A172 (cell line): ENCODE measurements at places on chromosomes 5 and 9. TPM values are rescaled to one million over a fixed set of nuclear protein-coding genes. Genes with fewer than 3 reads are reported as not detected.

GRCh38 chr5:164649266-164649665 lies 1143.8 kb downstream of the MAT2B start:
- DNase-seq: peak; percentile 33

GRCh38 chr5:152622628-152623027 lies 217.5 kb upstream of the NMUR2 start:
- DNase-seq: no peak

- no peak for DNase-seq
These were observed 49.5 kb downstream of the SEMA4D start for GRCh38 chr9:89448381-89448780.

DNA sequence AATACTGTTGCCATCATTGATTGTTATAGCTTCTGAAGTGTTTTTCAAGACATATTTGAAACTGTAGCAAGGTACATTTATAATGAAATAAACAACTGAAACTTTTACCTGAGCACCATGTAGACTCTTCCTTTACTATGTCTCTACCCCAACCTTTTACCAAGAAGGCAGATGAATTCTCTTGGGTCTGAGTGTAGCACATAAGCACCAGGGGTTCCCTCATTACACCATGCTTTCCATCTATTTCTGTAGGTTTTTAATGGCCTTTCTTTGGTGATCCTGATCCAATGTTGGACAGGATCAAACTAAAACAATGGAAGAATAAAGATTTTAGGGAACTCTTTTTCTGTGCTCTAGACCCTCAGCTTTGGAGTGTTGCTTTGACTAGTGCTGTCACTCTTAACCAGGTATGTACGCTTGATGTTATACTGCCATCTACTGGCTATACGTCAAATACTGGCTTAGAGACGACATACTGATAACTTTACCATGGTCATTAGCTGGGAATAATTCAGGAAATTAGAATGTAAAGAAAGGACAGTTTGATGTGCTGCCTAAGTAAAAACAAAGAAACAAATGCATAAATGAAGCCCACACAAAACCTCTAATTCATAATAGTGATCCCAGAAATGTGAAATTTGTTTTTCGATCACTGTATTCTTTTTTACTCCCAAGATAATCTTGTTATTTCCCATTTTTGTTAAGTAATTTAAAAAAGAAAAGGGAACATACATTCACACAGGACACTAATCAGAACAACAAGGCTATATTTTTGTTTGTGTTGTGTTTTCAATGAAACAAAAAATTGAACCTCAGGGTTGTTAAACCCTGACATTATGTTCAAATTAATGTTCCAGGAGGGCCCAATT lies 30.7 kb downstream of the IFNW1 start:
- DNase-seq: peak; percentile 73

- no peak for DNase-seq
These were observed 91.1 kb downstream of the DAP start for GRCh38 chr5:10669983-10670382.

- DNase-seq: no peak
These were observed 35.7 kb upstream of the OTULINL start for GRCh38 chr5:14545862-14546261.

DNA sequence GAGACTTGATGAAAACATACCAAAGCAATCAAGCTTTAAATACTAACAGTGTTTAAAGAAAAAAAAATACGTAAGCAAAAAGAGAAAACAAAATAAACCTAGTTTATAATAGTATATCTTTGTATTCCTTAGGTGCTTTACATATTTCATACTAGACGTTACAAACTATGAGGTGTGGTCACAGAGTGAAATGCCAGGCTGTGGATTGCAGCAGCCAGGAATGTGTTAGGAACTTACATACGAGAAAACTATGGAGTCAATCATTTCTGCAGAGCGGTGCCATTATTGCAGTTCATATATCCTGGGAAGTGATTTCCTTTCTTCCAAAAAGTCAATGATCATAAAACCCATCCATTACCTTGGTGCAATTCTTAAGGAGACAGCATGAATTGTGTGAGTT lies 443.6 kb upstream of the GRAMD2B start:
- no peak for DNase-seq

- no peak for DNase-seq
These were observed 56.8 kb upstream of the ZFR start for GRCh38 chr5:32501071-32502002.

DNA sequence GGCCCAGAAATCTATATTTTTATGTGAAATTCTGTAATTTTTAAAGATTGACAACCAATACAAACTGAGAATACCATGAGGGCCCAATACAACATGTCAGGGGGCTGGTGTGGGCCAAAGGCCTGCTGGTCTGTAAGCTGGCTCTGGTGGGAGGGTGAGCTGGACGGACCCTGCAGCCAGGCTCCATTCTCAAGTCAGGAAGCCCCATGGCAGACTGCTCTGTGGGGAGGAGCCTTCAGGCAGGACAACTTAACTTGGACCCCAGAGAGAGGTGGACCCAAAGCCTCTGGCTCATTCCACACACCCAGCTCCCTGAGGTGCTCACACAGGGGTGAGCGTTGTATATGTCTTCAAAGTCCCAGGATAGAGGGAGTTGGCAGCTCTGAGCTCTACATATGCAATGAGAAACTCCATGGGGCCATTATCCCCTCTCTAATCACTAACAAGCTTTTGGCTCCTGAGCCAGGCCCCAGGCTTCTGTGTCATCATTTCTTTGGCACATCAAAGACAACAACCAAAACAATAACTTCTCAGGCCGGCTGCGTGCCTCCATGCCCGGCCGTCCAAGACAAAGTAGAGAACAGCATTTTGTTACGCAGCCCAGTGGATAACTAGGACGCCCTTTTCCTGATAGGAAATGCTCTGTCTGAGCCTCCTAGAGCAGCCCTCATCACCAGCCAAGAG lies 6.4 kb downstream of the SEPTIN8 start:
- no peak for DNase-seq

GRCh38 chr5:169988947-169989346 lies 8.7 kb upstream of the INSYN2B start:
- DNase-seq: no peak

DNA sequence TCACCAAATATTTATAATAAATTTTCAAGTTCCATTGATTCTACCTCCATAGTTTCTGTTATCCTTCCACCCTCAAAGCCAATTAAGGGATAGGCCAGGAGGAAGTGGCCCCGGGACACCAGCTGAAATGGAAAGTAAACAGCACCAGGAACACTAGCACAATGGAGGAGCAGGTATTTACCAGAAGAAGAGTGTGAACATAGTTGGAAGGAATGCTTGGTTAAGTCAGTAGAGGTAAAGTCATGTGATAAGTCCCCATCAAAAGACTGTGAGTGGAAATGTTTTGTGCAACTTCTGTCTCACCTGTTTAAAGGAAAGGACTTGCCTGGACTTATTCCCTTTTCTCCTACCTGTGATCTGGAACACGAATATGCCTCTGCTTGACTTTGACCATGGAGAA lies 146.7 kb upstream of the RAI14 start:
- DNase-seq: no peak

DNA sequence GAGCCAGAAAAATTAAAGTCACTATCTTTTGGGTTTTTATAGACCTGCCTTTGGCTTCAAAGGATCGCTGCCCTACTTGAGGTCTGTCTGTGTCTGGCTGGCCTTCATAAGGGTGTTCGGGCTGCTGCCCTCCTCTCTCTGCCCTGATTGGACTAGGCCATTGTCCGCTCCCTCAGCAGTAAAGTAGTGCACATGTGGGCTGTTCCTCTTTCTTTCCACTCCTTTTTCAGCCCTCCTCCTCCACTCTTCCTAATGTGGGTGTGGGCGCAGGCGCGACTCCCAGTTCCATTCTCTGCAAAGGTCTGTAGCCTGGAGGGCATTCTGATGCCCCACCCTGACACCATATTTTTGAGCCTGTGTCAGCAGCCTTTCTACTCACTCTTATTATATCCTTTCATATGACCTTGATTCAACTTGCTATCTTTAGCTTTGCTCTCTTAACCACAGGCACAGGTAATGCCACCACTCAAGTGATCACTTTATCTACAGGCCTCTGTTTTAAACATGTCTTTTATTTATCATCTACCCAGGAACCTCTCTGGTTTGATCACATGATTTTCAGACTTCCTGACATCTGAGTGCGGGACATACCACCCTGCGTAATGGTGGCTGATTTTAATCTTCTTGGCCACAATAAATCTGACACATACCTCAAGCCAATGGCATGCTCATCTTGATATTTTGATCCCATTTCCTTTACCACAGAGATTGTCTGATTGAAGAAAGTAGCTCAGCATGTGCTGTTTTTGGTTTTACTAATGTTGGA lies 144.5 kb downstream of the AOPEP start:
- peak; percentile 98 for DNase-seq

DNA sequence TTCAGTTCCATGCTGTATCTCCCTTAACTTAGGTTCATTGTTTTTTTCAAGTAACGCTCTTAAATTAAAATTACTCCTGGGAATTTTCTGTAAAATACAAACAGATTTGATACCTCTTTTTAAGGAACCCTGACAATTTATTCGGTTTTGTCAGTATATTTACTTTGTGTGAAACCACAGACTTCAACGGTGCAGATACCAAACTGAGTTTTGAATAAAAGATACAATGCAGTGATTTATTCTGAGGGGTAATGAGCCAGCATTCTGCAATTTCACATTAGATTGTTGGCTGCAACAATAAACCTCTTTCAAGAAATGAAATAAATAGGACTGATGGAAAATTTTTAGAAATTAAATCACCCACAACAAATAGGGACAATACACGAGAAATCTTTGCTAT lies 308.6 kb upstream of the EDIL3 start:
- no peak for DNase-seq

GRCh38 chr9:105328872-105329718 lies 84.6 kb downstream of the SLC44A1 start:
- DNase-seq: no peak

GRCh38 chr5:138276402-138277054 lies 2.1 kb upstream of the GFRA3 start:
- DNase-seq: no peak

DNA sequence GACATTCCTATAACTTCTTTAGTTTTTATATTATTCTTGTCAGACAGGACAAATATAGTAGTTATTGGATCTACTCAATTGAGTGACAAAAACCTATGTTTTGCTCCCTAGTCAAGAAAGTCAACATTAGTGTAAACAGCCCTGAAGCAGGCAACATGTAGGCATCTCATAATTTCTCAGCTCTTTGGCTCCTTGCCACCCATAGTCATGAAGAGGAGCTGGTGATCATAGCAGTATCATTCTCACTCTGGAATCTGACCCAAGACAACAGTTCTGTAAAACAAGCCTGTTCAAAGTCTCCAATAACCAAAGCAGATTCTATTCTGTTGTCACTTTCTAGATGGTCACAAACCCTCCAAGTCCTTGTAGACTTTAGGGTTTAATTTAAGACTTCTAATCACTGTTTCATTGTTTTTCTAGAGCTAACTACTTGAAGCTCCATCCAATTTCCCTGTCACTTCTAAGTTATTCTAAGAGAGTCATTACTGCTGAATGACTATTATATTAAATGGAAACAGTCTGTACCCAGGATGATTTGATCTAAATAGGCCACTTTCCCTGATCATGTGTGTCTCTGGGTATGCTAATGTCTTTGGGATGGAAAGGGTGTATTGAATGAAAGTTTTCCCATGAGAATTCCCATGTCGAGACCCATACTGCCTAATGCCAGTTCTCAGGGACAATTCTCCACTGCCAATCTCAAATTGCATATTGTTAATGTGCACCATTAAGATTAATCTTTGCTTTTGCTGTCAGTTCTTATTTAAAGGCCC lies 533.3 kb downstream of the ACTL7B start:
- no peak for DNase-seq

- no peak for DNase-seq
These were observed 138.6 kb downstream of the C5orf15 start for GRCh38 chr5:133829786-133830185.

DNA sequence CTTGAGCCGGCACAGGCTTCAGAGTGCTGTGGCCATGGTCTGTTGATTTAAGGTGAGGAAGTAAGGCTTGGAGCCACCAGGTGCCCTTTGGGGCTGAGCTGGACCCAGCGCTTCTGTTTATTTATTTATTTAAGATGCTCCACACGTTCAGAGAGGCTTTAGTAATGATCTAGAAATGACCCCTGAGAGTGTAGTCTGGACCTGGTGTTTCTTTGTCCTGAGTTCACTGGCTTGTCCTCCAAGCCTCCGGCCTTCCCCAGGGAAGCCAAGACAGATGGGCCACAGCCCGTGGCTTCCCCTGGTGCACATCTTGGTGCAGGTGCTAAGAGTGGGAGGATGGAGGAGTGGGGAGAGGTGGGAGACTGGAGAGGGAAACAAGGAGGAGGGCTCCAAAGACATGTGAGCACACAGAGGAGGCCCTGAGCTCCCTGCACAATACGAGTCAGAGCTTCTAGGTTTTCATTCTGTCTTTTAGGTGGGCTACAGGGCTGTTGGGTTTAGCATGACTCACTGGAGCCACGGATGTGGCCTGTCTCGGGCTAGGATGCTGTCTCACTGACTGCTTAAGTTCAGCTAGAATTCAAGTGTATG lies 56.9 kb downstream of the AHRR start:
- no peak for DNase-seq

DNA sequence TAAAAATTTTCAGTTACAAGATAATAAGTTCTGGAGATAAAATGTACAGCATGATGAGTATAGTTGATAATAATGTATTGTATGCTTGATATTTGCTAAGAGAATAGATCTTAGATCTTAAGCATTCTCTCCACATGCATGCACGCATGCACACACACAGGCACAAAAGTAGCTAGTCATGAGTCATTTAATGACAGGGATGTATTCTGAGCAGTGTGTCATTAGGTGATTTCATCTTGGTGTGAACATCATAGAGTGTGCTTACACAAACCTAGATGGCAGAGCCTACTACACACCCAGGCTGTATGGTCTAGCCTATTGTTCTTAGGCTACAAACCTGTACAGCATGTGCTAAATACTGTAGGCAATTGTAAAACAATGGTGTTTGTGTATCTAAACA lies 124.2 kb downstream of the PTTG1 start:
- no peak for DNase-seq

DNA sequence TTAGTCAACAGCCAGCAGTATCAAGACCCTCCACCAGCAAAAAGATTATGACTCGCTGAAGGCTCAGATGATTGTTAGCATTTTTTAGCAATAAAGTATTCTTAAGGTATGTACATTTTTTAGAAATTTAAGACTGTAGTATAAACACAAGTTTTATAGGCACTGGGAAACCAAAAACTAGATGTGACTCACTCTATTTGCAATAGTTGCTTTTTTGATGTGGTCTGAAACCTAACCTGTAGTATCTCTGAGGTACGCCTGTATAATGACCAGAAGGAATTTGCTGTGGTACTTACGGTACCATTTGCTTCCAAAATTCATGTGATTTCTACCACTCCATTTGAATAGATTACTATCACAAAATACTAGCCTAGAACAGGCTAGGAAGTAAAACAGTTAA lies 60.8 kb downstream of the WDR41 start:
- DNase-seq: peak; percentile 47

GRCh38 chr9:133163504-133164172 lies at the start of gene GBGT1:
GBGT1 (minus strand) TSS chr9:133163914; CDS start chr9:133162412, 1,502 bp downstream.
- no peak for DNase-seq

- peak; percentile 65 for DNase-seq
These were observed 198.0 kb upstream of the EGFLAM start for GRCh38 chr5:38060354-38060753.

GRCh38 chr5:83102364-83102980 lies 25.1 kb downstream of the XRCC4 start:
- no peak for DNase-seq

SPATA31C1 gene
- total RNA-seq: not detected in 2 replicates

C5 gene
- total RNA-seq: 6.3 and 11.5 TPM in 2 replicates

MYMK gene
- not detected in 2 replicates for total RNA-seq

FLT4 gene
- total RNA-seq: 9.8 and 11.5 TPM in 2 replicates

SHLD3 gene
- total RNA-seq: 9.0 and 11.4 TPM in 2 replicates

WDR38 gene
- not detected in 2 replicates for total RNA-seq

RBM27 gene
- total RNA-seq: 40.4 and 46.6 TPM in 2 replicates

TTC16 gene
- total RNA-seq: 0.05 and 0.07 TPM in 2 replicates

RGS7BP gene
- not detected in 2 replicates for total RNA-seq

ECSCR gene
- 0.62 and 1.8 TPM in 2 replicates for total RNA-seq

PTGR1 gene
- 12.1 and 13.0 TPM in 2 replicates for total RNA-seq
